ENCODE measurements at places on chromosomes 6 and 20. TPM values are rescaled to one million over a fixed set of nuclear protein-coding genes. Genes with fewer than 3 reads are reported as not detected.

DNA sequence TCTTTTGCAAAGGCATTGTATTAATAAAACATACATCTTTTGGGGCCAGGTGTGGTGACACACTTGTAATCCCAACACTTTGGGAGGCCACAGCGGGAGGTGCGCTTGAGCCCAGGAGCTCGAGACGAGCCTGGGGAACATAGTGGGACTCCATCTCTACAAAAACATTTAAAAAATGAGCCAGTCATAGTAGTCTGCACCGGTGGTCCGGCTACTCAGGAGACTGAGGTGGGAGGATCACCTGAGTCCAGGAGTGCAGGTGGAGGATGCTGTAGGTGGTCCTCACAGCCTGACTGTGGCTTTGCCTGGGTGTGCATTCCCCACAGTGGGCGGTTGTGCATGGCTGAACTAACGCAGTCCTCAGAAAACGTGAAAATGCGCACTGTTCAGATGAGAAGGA is 162.5 kb downstream of the DLL1 start:
- H3K27me3 ChIP-seq: no peaks in the 10 kb centered on the region
- DNase-seq: peak; percentile 1
- H3K36me3 ChIP-seq: no peaks in the 10 kb centered on the region
- no peak overlapping the region for H3K4me3 ChIP-seq
- H3K27ac ChIP-seq: no peak overlapping the region

- H3K27ac ChIP-seq: peak overlapping the region; percentile 84
- H3K4me1 ChIP-seq: peaks cover 29% of the 10 kb centered on the region
- no peaks in the 10 kb centered on the region for H3K36me3 ChIP-seq
- H3K4me3 ChIP-seq: no peak overlapping the region
Measured at GRCh38 chr20:37378785-37379598, 33.1 kb downstream of the SRC start.

DNA sequence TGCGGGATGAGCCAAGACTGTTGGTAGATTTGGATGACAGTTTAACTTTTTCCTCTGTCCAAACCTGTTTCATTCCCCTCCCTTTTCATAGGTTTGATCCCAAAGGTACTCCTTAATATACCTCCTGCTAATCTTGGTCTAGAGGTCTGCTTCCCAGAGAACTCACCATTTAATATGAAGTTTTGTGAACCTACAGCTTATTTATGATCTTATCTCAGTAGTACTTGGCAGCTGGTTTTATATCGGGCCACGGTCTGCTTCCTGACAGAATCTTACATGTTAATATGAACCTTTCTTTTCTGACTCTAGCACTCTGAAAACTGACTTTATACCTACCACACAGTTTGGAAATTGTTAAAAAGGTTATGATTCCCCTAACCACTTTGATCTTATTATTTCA is 138.7 kb downstream of the MACROD2 start:
- H3K27ac ChIP-seq: no peak overlapping the region
- H3K27me3 ChIP-seq: no peaks in the 10 kb centered on the region
- no peaks in the 10 kb centered on the region for H3K36me3 ChIP-seq
- no peak for DNase-seq
- H3K4me3 ChIP-seq: no peak overlapping the region
- H3K4me1 ChIP-seq: no peaks in the 10 kb centered on the region

GRCh38 chr6:52515219-52515960 is 61.5 kb downstream of the TRAM2 start:
- H3K4me1 ChIP-seq: peaks cover 46% of the 10 kb centered on the region
- H3K4me3 ChIP-seq: no peak overlapping the region
- no peak for DNase-seq
- no peaks in the 10 kb centered on the region for H3K27me3 ChIP-seq
- peak overlapping the region; percentile 83 for H3K27ac ChIP-seq

GRCh38 chr6:150377211-150377781 is 8.5 kb downstream of the IYD start:
- peak overlapping the region; percentile 55 for H3K27ac ChIP-seq
- H3K4me1 ChIP-seq: no peaks in the 10 kb centered on the region
- H3K36me3 ChIP-seq: no peaks in the 10 kb centered on the region

- H3K27ac ChIP-seq: no peak overlapping the region
- H3K4me3 ChIP-seq: no peak overlapping the region
- H3K4me1 ChIP-seq: no peaks in the 10 kb centered on the region
Measured at GRCh38 chr20:20192366-20192765, 140.0 kb downstream of the CFAP61 start.

RRAGD gene
- 28.1 TPM for total RNA-seq
